ENCODE measurements at places on chromosomes 13 and 19. TPM values are rescaled to one million over a fixed set of nuclear protein-coding genes. Genes with fewer than 3 reads are reported as not detected.

The GPR12 gene
- total RNA-seq: 0.32 TPM

The KCNRG gene
- 1.8 TPM for total RNA-seq

The APOC4 gene
- not detected for total RNA-seq

The RHPN2 gene
- 35.4 TPM for total RNA-seq

The OPA3 gene
- 6.6 TPM for total RNA-seq

The LYPD3 gene
- not detected for total RNA-seq

The NDUFA7 gene
- total RNA-seq: 27.5 TPM

The KLHL1 gene
- total RNA-seq: not detected
